Stomach (tissue), 19 donors: ENCODE measurements at places on chromosomes 4 and X. TPM values are rescaled to one million over a fixed set of nuclear protein-coding genes. Genes with fewer than 3 reads are reported as not detected.
A peak's percentile ranks its signal among the peaks of the same experiment; 100 is the strongest.

The MSANTD1 gene
- total RNA-seq, result 3.5 TPM

The HTN3 gene
- not detected for total RNA-seq

The CTAG1B gene
- not detected for total RNA-seq

The GPR34 gene
- total RNA-seq, result 5.1 TPM

The NR0B1 gene
- not detected for total RNA-seq

The RAB39B gene
- 0.29 TPM for total RNA-seq

The MAOB gene
- 9.3 TPM for total RNA-seq

The C4orf36 gene
- total RNA-seq, result not detected

- no peak overlapping the region for H3K4me3 ChIP-seq
- H3K36me3 ChIP-seq, result no peaks in the 10 kb centered on the region
- no peaks in the 10 kb centered on the region for H3K27me3 ChIP-seq
Measured at GRCh38 chr4:187993827-187994226, 1.7 kb upstream of the ZFP42 start.

- no peak overlapping the region for H3K4me3 ChIP-seq
- H3K36me3 ChIP-seq, result no peaks in the 10 kb centered on the region
- H3K4me1 ChIP-seq, result peaks cover 9% of the 10 kb centered on the region
- H3K27ac ChIP-seq, result peak overlapping the region; percentile 55
- no peaks in the 10 kb centered on the region for H3K27me3 ChIP-seq
Measured at GRCh38 chr4:112109360-112110058, 35.7 kb upstream of the FAM241A start.

DNA sequence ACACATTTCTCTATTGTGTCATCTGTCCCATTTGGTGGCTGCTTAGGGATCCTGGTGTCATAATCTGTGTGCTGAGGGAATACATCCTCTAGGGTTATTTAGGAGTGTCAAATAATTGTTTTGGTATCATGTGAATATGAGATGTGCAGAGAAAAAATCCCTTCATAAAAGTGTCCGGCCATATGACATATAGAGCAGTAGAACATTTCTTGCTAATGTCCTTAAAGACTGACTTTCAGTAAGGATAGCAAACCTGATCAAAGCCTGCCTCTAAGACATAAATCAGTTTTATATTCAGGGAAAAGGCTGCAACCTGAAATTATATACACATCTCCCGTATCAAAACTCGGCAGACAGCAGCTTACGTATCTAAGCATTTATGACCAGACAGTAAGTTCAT is 211.6 kb downstream of the ADAM29 start:
- DNase-seq, result no peak
- no peak overlapping the region for H3K27ac ChIP-seq
- no peaks in the 10 kb centered on the region for H3K4me1 ChIP-seq
- H3K36me3 ChIP-seq, result no peaks in the 10 kb centered on the region
- H3K4me3 ChIP-seq, result no peak overlapping the region
- H3K27me3 ChIP-seq, result no peaks in the 10 kb centered on the region

DNA sequence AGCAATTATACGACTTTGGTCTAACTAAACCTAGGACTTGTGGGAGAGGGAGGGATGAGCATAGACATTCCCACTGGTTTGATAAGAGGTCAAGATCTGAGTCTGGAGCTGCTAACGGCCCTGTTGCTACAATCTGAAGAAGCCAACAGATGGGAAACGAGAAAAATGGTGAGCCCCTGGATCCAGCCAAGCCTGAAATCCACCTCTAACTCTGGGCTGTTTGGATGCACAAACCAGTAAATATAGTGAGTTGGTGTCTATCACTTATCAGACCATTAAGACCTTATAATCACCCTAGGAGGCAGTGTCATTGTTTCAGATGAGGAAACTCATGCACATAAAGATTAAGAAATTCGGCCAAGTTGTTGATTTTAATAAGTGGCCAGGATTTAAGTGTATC is 50.5 kb downstream of the ADGRA3 start:
- no peak for DNase-seq
- H3K27ac ChIP-seq, result no peak overlapping the region
- H3K27me3 ChIP-seq, result no peaks in the 10 kb centered on the region
- H3K4me3 ChIP-seq, result no peak overlapping the region
- no peaks in the 10 kb centered on the region for H3K36me3 ChIP-seq

DNA sequence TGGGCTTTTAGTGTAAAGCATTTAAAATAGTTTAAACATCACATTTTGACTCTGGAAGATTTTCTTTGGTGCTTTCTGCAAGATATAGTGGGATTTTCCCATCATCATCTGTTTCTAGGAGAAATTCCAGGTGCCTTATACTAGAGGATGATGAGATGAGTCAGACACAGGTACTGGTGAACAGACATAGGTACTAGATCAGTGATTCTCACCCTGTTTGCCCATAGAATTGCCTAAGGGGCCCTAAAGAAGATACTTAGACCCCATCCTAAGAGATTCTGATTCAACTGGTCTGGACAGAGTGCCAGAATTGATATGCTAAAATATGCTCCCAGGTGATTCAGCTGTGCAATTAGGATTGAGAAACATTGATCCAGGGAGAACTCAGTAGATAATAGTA is 9.7 kb downstream of the TSPAN7 start:
- H3K27ac ChIP-seq, result no peak overlapping the region
- DNase-seq, result no peak
- H3K4me3 ChIP-seq, result no peak overlapping the region
- H3K36me3 ChIP-seq, result no peaks in the 10 kb centered on the region

GRCh38 chr4:186472948-186473347 is 82.4 kb downstream of the MTNR1A start:
- no peak for DNase-seq
- H3K4me1 ChIP-seq, result no peaks in the 10 kb centered on the region
- no peaks in the 10 kb centered on the region for H3K27me3 ChIP-seq
- no peak overlapping the region for H3K27ac ChIP-seq
- no peaks in the 10 kb centered on the region for H3K36me3 ChIP-seq

DNA sequence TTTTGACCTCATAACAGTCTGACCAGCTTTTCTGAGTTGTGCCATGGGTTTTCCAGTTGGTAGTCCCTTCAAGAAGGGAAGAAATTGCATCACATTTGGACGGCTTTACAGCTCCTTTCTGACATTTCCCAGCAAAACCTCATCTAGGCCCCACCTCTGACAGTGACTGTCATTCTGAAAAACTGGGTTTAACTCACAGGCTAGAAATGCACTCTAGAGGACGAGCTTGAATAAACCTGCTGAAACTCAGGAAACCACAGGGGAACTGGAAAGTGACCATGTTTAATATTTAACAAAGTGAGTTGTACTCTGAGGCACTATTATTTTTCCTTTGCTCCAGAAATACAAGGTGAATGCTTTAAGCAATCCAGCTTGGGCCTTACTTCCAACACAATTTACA is 434.3 kb upstream of the RASGEF1B start:
- H3K36me3 ChIP-seq, result no peaks in the 10 kb centered on the region
- peak; percentile 43 for DNase-seq
- H3K27me3 ChIP-seq, result no peaks in the 10 kb centered on the region
- H3K4me3 ChIP-seq, result no peak overlapping the region
- H3K4me1 ChIP-seq, result no peaks in the 10 kb centered on the region

DNA sequence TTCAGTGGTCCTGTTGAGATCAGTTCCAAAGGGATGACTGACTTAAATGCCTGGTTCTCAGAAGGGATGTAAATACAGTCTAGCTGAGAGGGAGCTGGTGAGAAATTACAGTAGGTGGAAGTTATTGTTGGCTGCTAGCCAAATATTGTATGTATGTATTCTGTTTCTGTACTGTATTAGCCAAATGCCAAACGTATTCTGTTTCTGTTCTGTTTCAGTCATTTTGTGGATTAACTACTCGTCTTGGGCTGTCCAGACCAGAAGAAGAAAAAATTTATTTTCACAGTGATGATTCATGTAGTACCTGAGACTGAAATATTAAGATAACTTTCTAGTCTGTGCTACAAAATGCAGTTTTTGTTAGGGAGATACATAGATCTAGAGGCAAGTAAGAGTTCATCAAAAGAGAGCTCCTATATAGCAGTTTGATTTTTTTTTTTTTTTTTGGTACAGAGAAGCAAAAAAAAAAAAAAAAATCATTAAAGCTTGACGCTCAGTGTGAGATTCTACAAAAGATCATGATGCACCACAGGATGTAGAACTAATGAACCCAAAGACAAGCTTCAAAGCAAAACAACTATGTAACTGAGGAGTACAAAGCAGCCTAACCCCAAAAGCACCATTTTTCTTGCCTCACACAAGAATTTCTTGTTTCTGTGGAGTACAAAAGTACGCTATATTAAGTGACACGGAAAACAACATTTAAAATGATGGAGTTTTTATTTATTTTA is 54.8 kb downstream of the CASP6 start:
- peak; percentile 23 for DNase-seq
- no peak overlapping the region for H3K4me3 ChIP-seq
- peaks cover 8% of the 10 kb centered on the region for H3K36me3 ChIP-seq
- H3K27me3 ChIP-seq, result no peaks in the 10 kb centered on the region
- no peaks in the 10 kb centered on the region for H3K4me1 ChIP-seq

DNA sequence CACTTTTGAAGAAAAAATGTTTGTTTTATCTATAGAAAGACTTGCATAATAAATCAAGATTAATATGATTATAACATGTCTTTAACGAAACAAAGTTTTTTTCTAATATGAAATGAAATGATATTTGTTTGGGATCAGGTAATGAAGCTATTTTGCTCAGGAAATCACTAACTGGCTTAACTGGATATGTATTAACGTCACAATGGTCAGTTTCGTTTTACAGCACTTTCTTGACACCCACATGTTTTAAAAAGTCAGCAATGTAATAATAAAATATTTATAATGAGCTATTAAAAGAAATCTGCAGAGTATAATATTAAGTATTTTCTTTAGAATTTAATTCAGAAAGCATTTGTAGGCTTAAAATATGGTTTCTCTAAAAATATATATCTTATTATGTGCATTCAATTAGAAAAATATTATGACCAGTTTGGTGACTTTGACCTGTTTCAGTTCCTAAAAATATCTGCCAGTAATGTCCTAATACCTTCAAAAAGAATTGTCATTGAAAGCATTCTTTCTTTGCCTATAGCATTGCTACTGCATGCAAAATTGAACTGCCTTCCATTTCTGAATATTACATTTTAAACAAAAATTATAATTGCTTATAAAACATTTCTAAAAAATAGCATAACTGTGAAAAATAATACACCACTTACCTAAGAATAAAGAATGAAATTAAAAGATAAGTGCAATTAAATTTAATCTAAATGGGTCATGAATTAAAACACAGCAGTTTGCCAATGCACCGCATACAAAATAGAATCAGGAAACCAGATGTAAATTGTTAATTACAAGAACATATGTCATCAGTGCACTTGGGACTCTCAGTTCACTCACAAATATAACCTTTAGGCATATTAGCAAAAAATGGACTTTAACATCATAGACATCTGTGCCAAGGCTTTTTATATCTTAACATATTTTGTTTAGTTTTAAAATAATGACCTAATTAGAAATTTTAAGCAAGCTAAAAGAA is 31.6 kb downstream of the TIGD2 start:
- no peak overlapping the region for H3K4me3 ChIP-seq
- no peak for DNase-seq
- H3K36me3 ChIP-seq, result no peaks in the 10 kb centered on the region
- H3K4me1 ChIP-seq, result no peaks in the 10 kb centered on the region
- H3K27ac ChIP-seq, result no peak overlapping the region

- no peaks in the 10 kb centered on the region for H3K27me3 ChIP-seq
- no peak overlapping the region for H3K27ac ChIP-seq
- peaks cover 18% of the 10 kb centered on the region for H3K4me1 ChIP-seq
- H3K4me3 ChIP-seq, result no peak overlapping the region
- no peak for DNase-seq
Measured at GRCh38 chr4:142698552-142698951, 147.5 kb downstream of the INPP4B start.

DNA sequence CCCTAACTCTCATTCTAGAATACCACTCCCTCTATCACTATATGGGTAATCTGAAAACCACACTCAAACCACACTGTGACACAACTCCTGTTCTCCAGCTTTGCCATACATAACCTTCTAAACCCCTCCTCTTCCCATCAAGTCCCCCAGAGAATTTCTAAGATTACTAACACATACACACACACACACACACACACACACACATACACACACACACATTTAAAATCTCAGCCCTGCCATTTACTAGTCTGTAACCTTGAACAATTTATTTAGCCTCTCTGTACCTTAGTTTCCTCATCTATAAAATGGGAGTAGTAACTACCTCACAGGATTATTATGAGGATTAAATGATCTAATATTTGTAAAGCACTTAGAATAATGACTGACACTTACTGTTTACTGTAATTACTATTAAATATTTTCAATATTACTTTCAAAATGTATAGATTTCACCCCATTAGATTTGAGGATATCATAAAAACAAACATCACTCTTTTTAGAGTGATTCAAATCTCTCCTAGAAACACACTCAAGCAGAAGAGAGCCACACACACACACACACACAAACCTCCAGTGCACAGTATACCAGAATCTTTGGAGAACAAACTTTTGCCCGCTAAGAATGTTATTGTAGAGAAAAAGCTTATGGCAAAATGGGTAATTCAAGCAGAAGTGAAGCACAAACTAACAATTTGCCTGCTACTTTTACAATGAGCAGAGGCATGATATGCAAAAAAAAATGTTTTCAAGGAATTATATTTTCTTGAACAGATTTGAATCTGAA is 3.8 kb downstream of the ANKRD50 start:
- H3K27me3 ChIP-seq, result no peaks in the 10 kb centered on the region
- peaks cover 25% of the 10 kb centered on the region for H3K4me1 ChIP-seq
- no peaks in the 10 kb centered on the region for H3K36me3 ChIP-seq
- DNase-seq, result no peak

GRCh38 chr4:13615161-13615560 is 12.4 kb downstream of the BOD1L1 start:
- H3K27ac ChIP-seq, result no peak overlapping the region
- peaks cover 98% of the 10 kb centered on the region for H3K36me3 ChIP-seq
- no peaks in the 10 kb centered on the region for H3K27me3 ChIP-seq
- no peaks in the 10 kb centered on the region for H3K4me1 ChIP-seq
- no peak overlapping the region for H3K4me3 ChIP-seq

- no peak for DNase-seq
- no peaks in the 10 kb centered on the region for H3K4me1 ChIP-seq
- no peak overlapping the region for H3K4me3 ChIP-seq
- H3K27me3 ChIP-seq, result no peaks in the 10 kb centered on the region
- no peak overlapping the region for H3K27ac ChIP-seq
Measured at GRCh38 chr4:18815081-18815778, 793.7 kb upstream of the LCORL start.

- no peak for DNase-seq
- H3K4me1 ChIP-seq, result no peaks in the 10 kb centered on the region
- H3K4me3 ChIP-seq, result no peak overlapping the region
- no peak overlapping the region for H3K27ac ChIP-seq
- H3K36me3 ChIP-seq, result no peaks in the 10 kb centered on the region
Measured at GRCh38 chr4:162364651-162365050, 200.9 kb upstream of the FSTL5 start.

DNA sequence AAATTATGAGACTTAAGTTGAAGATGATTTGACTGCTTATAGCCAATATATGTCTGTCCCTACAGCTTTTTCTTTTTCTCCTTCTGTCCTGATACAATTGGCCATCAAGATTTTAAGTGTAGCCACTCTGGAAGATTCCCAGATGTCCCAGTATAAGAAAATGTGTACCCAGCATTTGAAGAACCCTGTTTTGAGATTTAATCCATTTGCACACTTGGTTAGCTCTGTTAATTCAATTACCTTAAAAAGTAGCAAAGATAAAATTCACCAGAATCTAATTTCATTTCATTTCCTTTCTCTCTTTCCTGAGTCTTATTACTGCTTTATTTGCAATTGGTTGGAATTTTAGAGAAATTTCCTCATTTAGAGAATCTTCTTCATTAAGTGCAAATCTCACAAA is 81.4 kb downstream of the DDIT4L start:
- H3K4me3 ChIP-seq, result no peak overlapping the region
- H3K27me3 ChIP-seq, result no peaks in the 10 kb centered on the region
- no peaks in the 10 kb centered on the region for H3K4me1 ChIP-seq
- no peak overlapping the region for H3K27ac ChIP-seq
- H3K36me3 ChIP-seq, result no peaks in the 10 kb centered on the region

- no peak overlapping the region for H3K27ac ChIP-seq
- H3K27me3 ChIP-seq, result no peaks in the 10 kb centered on the region
- DNase-seq, result no peak
Measured at GRCh38 chrX:39464253-39464652, 633.5 kb downstream of the BCOR start.
